ENCODE measurements at places on chromosomes 12 and 14.

DNA sequence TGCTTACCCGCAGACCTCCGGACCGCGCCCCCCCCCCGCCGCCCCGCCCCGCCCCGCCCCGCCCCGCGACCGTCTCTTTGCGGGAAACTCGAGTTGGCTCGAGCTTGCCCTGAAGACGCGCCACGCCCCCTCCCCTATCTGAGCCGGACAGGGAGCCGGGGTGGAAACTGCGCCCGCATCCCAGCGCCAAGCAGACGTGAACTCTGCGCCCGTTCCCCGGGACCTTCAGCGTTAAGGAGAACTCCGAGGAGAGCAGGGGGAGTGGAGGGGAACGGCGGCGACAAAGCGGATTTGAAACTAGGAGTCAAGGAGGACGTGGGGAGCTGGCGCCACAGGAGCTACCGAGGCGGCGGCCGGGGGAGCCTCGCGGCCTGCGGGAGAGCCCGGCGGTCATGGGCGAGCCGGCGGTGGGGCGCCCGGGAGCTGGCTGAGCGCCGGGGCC, at the start of gene KCNK13:
Gene KCNK13, plus strand, starts transcription at position 310 of the 442 bp plus-strand sequence. CDS start 212 bp downstream, outside the sequence.
- no peaks in the 10 kb centered on the region for H3K36me3 ChIP-seq
- H3K27me3 ChIP-seq = peaks cover 66% of the 10 kb centered on the region
- H3K4me1 ChIP-seq = peaks cover 18% of the 10 kb centered on the region

- no peaks in the 10 kb centered on the region for H3K4me1 ChIP-seq
- H3K27me3 ChIP-seq = no peaks in the 10 kb centered on the region
- no peak overlapping the region for H3K4me3 ChIP-seq
- no peak for DNase-seq
Observed at GRCh38 chr12:30533558-30534265, 162.0 kb downstream of the IPO8 start.

- DNase-seq = no peak
- H3K4me3 ChIP-seq = no peak overlapping the region
- peaks cover 6% of the 10 kb centered on the region for H3K27me3 ChIP-seq
- no peaks in the 10 kb centered on the region for H3K36me3 ChIP-seq
Observed at GRCh38 chr12:105955976-105956375, 182.8 kb downstream of the NUAK1 start.

DNA sequence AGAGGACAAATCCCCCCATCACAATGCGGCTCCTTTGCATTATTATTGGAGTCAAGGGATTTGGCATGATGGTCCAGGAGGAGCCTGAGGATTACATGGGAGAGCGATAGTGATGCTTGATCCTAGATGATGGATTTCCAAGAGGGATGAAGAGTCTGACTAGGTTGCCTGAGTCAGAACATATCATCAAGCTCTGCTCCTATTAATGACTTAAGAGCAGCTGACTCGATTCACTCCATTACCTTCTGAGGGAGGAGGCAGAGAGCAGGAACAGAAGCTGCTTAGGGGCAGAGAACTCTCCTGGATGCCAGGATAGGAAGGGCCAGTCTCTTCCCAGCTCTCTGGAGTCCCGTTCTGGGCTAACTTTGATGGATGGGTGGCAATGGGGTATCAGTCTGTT, 54.0 kb upstream of the CISTR start:
- no peak for DNase-seq
- H3K36me3 ChIP-seq = no peaks in the 10 kb centered on the region
- no peak overlapping the region for H3K4me3 ChIP-seq
- H3K27ac ChIP-seq = no peak overlapping the region
- peaks cover 22% of the 10 kb centered on the region for H3K27me3 ChIP-seq

- no peak overlapping the region for H3K27ac ChIP-seq
- DNase-seq = no peak
- H3K4me3 ChIP-seq = no peak overlapping the region
- H3K36me3 ChIP-seq = no peaks in the 10 kb centered on the region
- H3K4me1 ChIP-seq = peaks cover 3% of the 10 kb centered on the region
Observed at GRCh38 chr12:40198601-40199000, 26.2 kb upstream of the LRRK2 start.

Measured in T-helper 2 cell treated with Interferon-gamma antibody and Interleukin-4, amounts not matched to agents 5 μg/mL and 100 μg/mL, for 36 hours (primary cell).